ENCODE measurements at places on chromosomes 4 and X.

- no peak for DNase-seq
Observed at GRCh38 chrX:153573984-153574383, 25.0 kb downstream of the CCNQ start.

- DNase-seq = no peak
Observed at GRCh38 chr4:138675685-138676084, 339.9 kb upstream of the NOCT start.

- no peak for DNase-seq
Observed at GRCh38 chr4:168139336-168139735, 47.0 kb downstream of the ANXA10 start.

GRCh38 chr4:116101321-116101720 lies 984.1 kb downstream of the TRAM1L1 start:
- DNase-seq = no peak

- no peak for DNase-seq
Observed at GRCh38 chr4:60938621-60939020, 261.5 kb upstream of the ADGRL3 start.

DNA sequence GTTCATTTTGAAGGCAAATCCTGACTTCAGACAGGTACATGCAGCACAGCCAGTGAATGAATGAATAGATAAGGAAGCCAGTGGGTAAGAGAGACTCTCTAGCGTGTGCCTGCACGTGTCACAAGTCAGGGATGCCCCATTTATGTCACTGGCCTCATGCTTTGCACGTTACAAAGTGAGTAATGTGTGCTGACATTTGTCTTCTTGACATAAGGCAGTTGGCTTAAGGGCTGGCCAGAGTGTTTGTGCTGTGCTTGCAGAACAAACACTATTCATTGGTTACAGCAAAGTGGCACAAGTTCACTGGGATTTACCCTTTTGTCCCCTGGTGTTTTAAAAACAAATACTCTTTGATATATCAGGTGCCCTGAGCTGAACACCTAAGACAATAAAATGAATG lies 55.9 kb downstream of the CRMP1 start:
- no peak for DNase-seq

GRCh38 chrX:101347859-101348451 lies 587 bp downstream of the TIMM8A start:
- no peak for DNase-seq

- DNase-seq = no peak
Observed at GRCh38 chr4:42359711-42360110, 37.6 kb upstream of the SHISA3 start.

DNA sequence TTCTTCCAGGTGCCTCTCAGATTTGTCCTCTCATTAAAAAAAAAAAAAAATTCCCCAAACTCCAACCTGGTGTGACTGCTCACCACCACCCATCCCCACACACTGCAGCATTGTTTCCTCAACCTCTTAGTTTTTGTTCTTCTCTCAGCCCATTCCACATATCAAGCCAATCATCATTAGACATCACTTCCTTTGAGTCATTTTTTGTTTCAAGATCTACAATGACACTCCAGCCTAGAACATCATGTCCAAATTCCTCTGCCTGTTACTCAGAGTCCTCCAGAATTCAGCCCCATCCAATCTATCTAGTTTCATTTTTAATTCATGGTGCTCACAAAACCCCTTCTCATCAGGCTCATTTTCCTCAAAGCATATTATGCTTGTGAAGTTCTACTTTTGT lies 262.5 kb upstream of the TEX13A start:
- DNase-seq = no peak

GRCh38 chr4:146243141-146243882 lies 29.0 kb downstream of the REELD1 start:
- DNase-seq = no peak

DNA sequence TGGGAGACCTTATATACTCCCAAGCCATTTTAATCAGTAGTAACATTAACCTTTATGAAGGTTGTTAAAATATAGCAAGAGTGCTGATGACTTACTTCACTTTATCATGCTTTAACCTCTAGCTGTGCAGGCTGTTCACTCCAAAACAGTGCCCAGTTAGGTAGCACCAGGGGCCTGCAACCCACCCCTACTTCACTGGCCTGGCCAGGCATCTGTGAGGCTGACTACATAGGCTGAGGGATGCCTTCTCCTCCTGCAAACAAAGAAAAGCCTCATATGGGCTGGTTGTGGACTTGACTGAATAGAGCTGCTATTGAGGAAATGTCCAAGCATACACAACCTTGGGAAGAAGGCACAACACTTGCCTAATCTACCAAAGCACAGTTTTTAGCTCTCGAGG lies 172.8 kb downstream of the SHROOM3 start:
- no peak for DNase-seq

- DNase-seq = no peak
Observed at GRCh38 chr4:121908346-121908745, 38.1 kb upstream of the BBS7 start.

GRCh38 chr4:138939960-138940359 lies 75.6 kb upstream of the NOCT start:
- DNase-seq = no peak

GRCh38 chr4:10096201-10096977 lies 20.2 kb downstream of the WDR1 start:
- DNase-seq = peak; percentile 63

GRCh38 chrX:150163221-150163930 lies 199.7 kb upstream of the MAMLD1 start:
- DNase-seq = no peak

DNA sequence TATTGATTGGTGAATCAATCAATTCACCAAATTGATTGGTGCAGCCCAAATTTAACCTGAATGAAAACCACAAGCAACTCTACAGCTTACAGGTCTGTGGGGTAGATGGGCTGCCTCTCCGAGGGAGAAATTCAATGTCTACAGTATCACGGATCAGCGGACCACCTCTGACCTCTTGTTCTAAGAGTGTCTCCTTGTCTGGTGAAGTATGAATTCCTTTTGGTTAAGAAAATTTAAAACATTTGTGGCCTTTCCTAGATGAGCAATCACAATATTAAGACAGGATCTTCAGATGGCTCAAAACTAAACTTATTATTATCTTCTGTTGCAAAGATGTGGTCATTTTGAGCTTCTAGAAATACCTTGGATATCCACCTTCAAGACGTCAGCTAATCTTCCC lies 153.3 kb downstream of the IL15 start:
- no peak for DNase-seq

- peak; percentile 14 for DNase-seq
Observed at GRCh38 chr4:186587416-186588018, 32.1 kb upstream of the MTNR1A start.

DNA sequence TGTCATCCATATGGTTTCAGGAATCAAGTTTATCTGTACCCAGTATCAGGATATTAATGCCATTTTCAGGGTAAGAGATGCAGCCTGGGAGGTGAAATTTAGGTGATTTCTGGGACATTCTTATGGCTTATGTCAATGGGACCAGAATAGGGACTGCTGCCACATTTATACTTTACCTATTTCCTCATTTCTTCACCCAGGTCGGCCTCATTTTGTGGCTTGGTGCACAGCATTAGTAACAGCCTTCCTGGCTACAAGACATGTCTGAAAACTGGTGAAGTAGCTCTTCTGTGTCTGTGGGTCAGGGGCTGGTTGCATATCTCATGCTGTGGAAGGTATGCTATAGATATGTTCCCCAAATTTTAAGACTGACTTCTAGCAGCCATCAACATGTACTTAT lies 284.8 kb downstream of the AFF2 start:
- no peak for DNase-seq

DNA sequence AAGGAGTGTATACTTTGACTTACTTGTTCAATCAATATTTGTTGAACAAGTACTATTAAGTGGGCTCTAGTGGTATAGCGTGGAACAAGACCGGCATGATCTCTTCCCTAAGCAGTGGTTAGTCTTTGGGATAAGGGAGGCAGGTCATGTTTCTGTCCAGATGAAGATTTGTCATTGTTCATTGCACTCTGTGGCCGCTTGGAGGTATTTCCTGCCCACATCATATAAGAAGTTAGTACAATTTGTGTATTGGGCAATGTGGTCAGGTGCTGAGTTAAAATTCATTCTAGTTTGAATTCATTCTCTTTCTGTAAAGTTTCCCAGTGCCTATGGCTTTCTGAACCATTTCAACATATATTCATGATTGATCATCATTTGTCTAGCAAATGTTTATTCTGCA lies 101.1 kb upstream of the SHISA3 start:
- no peak for DNase-seq

DNA sequence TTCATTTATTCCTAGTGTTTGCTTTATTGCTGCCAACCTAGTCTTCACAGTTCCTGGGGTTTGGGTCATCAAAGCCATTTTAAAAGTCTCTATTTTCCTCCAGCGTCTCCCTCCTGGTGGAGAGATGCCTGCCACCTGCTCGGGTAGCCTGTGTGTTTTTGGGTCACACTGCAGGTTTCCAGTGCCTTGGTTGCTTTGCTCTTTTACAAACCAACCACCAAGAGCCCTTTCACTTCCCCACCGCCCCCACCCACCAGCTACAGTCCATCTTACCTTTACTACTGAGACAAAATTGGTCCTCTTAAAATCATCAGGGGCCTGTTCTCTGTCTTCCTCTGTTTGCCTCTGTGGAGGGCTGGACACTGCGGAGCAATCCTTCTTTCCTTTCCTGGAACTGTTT lies 280.5 kb upstream of the GATB start:
- DNase-seq = no peak
